Stimulated activated CD8-positive, alpha-beta memory T cell treated with anti-CD3 and anti-CD28 coated beads, Interleukin-4, amount 100 ng/mL, for 1 hour (primary cell): ENCODE measurements at places on chromosomes 7 and 10.

DNA sequence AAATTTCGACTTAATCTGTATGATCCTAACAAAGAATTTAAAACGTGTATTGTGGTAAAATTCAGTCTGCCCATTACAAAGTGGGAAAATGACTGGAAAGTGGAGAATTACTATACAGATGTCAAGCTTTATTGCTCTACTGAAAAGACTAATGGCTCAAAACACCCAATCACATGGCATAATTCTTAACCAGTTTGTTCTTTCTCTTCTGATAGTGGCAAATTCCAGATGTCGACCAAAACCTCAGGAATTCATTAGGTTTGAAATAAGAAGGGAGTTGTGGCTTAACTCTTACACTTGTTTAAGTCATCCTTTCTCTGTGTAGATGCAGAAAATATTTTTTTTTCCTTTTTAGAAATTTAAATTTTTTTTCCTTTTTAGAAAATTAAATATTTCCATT lies 1254.9 kb upstream of the LRRN3 start:
- DNase-seq, result no peak

DNA sequence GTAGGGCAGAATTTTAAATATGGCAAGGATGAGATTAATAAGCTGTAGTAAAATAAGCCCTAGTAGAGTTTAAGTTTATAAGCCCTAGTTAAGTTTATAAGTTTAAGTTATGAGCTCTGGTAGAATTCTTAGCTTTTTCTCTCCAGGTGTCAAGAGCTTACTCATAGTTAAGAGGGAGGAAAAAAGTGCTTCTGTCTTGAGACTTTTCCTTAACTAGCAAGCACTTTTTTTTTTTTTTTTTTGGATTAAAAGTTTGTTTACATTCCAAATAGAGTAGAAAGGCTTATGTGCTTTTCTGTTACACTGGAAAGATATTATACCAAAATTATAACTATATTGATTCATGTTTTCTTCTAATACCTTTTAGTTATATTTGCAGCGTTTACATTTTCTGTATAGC lies 25.5 kb upstream of the MPP7 start:
- DNase-seq, result no peak

GRCh38 chr7:3134745-3135144 lies 91.1 kb upstream of the CARD11 start:
- no peak for DNase-seq

DNA sequence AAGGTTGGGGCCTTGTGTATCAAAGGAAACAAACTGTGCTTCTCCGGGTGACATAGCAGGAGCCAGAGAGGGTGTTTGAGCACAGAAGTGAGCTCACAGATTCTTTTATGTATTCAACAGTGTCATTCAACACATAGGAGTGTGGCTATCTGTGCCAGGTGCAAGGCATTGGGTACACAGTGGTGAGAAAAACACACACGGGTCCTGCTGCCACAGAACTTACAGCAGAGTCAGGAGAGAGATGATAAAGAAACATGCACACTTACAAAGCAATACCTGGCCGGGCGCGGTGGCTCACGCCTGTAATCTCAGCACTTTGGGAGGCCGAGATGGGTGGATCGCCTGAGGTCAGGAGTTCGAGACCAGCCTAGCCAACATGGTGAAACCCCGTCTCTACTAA lies 16.3 kb upstream of the ECHDC3 start:
- DNase-seq, result no peak

- DNase-seq, result no peak
Measured at GRCh38 chr10:14608381-14609001, 166.2 kb downstream of the FAM107B start.

GRCh38 chr7:17247357-17247756 lies 51.1 kb upstream of the AHR start:
- no peak for DNase-seq

- no peak for DNase-seq
Measured at GRCh38 chr7:29300026-29300480, 105.5 kb downstream of the CHN2 start.

GRCh38 chr7:91814189-91814588 lies 66.3 kb downstream of the MTERF1 start:
- no peak for DNase-seq

DNA sequence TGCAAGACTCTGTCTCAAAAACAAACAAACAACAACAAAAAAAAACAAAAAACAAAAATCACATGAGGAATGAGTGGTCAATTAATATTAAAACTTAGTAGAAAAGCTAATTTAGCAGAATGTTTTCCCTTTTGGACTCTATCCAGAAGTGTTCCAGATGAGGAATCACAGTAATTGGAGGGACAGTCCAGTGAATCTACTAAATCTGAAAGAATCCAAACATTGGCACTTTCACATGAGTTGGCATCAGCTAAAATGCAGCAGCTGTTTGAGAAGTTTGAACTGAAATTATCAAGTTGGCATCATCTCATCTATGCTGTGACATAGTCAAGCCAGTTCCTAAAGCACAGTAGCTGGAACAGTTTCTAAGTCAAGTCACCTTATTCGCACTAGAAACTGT lies 367.8 kb downstream of the PPP1R3A start:
- DNase-seq, result no peak

DNA sequence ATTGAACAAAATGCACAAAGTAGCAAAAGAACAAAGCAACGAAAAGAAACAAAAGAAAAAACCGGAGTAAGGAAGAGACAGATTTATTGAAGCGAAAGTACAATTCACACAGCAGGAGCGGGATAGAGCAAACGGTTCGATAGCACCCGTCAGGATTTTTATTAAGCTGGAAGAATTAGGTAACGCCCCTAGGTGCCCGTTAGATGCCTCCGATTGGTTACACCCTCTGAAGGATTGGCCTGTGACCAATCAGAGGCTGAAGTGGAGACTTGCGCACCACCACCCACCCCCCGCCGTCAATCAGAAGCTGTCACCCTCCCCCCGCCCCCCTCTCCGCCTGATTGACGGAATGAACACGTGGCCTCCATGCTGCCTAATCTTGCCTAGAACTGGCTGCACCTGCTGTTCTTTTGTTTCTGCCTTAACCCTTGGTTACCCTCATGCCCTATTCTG lies 16.8 kb downstream of the OCM2 start:
- DNase-seq, result no peak

GRCh38 chr10:49465736-49466135 lies 69.8 kb upstream of the DRGX start:
- DNase-seq, result no peak

DNA sequence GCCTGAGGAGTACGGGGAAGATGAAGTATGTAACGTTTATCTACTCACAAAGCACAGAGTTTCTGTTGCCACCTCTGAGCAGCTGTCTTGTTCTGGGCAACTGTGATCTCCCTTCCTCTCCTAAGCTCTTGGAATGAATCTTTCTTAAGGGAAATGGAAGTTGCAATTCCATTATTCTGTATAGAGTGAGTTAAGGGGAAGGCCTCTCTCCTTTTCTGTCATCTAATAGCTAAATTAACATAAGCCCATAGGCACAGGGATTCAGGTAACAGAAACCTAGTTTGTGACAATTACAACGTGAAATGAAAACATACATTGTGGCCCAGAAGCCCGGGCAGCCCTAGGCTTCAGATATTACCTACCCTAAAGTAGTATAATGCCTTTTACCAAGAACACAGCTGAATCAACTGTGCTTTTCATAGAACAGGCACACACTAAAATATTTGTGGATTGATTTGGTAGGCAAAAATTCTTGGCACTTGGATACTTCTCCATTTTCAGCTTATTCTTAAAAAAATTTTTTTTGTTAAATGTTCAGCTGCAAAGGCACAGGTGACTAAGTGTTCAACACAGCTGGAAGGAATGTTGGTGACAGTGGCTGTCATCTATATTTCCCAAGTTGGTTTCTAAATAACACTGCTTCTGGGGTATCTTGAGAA lies 3.8 kb upstream of the PDCD4 start:
- no peak for DNase-seq

DNA sequence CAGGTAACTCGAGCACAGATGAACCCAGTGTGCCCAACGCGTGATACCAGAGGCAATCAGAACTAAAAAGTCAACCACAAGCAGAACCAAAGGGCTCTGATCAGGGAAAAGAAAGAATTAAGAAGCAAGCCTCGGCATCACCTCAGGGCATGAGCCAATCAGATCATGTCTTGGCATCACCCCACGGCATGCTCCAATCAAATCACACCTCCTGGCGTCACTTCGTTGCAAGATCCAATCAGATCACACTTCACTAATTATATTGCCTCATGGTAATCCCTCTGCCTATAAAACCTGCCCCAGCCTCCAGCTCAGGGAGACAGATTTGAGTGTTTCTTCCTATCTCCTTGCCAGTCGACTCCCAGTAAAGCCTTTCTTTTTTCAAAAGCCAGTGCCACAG lies 46.8 kb downstream of the TYW1B start:
- DNase-seq, result no peak

DNA sequence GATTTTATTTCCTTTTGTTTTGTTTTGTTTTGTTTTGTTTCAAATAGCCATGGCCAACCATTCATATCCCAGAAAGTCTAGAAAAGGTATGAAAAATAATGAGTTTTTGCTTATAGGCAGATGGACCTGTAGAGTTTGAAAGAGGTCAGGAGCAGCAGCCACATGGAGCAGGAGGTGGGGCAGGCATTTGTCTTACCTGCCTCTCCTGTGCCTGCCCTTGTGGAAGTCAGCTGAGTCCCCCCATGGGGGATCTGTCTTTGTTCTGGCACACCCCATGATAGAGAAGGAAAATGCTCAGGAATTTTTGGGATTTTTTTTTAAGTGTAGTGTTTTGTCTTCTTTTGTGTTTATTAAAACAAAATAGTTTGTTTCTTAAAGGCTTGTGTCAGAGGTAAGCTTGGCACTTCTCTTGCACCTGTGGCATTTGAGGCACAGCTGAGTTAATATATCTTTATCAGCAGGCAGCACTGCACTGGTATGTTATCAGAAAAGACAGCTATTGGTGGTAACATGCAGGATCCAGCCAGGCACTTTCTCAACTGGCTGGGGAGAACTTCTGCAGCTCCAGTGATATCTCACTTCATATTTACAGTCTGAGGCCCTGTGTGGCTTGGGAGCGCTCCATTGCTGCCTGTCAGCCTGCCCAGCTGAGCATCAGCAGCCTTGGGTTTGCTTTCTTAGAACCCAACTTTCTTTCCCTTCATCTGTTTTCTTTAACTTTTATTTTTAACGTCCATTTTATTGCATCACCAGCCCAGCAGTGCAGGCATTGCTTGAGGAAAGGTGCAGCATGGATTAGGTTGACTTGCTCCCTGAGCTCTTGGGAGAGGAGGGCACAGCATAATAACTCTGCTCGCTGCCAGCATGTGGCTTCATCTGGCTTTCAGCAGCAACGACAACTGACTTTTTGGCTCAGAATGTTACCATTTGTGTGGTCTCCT lies 44.4 kb downstream of the LRRC4 start:
- no peak for DNase-seq

GRCh38 chr7:37102518-37103137 lies 346.0 kb downstream of the ELMO1 start:
- no peak for DNase-seq

DNA sequence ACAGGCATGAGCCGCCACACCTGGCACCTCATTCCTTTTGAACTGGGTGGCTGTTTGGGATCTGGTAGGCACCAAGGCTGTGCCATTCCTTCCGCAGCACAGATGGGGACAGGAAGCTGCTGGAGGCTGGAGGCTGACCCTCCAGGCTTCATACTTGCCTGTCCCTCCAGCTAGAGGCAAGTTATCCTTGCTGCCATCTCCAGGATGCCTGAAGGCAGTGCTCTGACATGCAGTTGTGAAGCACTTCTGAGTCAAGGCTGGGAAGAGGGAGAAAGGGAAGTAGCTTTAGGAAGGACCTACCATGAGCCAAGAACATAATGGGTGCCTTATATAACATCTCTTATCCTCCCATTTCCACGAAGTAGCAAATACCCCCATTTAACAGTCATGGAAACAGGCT lies 9.5 kb downstream of the MARVELD1 start:
- DNase-seq, result no peak

DNA sequence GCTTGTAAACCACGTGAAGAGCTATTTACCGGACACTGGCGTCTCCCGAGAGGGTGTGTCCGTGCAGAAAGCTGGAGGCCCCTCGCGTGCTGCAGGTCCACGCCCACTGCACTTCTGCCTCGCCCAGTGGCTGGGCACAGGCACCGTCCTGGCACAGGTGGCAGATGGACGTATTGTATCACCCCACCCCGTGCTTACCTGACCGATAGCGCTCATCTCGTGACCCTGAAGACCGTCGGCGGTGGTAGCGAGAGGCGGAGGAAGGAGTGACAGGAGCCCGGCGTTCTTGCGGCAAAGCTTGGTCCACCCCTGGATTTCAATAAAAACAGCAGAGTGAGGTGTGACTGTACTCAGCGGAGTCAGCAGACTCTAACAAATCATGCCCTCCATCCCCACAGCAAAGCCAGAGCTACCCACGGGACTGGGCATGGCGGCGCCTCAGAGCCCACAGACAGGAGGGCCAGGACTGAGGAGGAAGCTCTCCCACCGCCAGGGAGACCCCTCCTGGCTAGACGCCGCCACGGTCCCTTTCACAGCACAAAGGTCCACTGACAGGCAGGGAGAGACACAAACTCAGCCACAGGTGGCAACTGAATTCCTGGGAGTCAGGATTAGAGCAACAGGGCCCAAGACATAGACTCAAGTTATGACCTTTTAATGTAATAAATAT lies 217.1 kb downstream of the DIP2C start:
- no peak for DNase-seq

DNA sequence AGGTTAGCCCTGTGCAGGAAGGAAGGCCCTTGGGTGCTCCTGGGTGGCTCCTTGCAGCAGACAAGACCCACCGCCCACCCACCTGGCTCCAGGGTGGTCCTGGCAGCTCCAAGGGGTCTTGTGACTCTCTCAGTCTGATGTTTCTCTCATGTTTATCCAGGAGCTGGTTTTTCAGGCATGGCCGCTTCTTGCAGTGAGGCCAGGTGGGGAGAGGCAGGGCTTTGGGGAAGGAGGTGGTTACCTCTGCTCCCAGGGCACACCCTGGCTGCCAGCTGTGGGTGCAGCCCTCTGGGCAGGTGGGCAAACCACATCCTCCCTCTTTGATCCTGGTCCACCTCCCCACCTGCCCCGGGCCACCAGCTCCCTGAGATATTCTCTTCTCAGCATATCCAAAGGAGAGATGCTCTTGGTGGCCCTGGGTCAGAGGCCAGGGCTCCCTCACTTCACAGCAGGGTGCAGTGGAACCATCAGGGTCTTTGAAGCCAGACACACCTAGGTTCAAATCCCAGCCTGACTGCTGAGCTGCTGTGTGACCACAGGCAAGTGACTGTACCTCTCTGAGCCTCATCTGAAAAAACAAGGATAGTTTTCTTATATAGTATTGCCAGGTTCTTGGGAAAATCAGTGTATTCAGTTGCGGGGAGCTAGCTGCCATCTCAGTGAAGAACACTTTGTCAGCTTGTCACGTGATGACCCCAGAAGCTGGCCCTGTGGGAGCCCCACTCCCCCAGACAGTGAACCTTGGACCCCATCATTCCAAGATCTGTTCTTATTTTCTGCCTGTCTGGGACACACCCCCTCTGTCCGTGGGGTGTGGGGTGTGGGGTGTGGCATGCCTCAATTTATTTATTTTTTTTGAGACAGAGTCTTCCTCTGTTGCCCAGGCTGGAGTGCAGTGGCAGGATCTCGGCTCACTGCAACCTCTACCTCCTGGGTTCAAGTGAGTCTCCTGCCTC lies 11.5 kb downstream of the GTF2IRD1 start:
- DNase-seq, result no peak

GRCh38 chr7:18119985-18120384 lies 92.3 kb upstream of the PRPS1L1 start:
- DNase-seq, result no peak
